ENCODE measurements at places on chromosomes 1 and 21.

GRCh38 chr1:234874291-234875288 is 254.0 kb downstream of the TOMM20 start:
- no peak for DNase-seq

- DNase-seq = no peak
Measured at GRCh38 chr1:213929398-213929797, 58.4 kb upstream of the PROX1 start.

- DNase-seq = no peak
Measured at GRCh38 chr1:104136621-104137020, 386.9 kb downstream of the AMY1C start.

GRCh38 chr1:156845055-156845952 is 13.6 kb downstream of the INSRR start:
- no peak for DNase-seq

DNA sequence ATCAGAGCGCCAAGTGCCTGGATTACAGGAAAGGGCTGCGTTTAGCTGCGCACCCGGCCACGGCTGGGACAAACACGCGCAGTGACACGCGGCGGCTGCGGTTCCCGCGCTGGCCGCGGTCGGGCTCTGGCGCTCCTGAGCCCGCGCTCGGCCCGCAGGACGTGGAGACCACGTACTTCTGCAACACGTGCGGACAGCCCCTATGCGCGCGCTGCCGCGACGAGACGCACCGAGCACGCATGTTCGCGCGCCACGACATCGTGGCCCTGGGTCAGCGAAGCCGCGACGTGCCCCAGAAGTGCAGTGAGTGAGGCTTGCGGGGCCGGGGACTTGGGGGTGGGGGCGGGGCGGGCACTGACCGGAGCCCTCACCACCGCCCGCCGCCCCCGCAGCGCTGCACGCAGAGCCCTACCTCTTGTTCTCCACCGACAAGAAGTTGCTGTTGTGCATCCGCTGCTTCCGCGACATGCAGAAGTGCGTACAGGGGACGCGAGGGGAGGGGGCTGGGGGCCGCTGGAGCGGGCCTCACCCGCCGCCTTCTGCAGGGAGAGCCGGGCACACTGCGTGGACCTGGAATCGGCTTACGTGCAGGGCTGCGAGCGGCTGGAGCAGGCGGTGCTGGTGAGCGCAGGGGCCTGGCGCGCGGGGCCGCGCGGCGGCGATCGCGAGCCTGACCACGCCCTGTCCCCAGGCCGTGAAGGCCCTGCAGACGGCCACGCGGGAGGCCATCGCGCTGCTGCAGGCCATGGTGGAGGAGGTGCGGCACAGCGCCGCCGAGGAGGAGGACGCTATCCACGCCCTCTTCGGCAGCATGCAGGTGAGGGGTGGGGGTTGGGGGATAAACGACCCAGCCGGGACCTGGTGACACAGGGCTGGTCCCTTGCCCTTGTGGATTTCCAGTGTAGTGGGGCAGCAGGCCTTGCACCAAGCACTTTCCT is 3.1 kb downstream of the RNF207 start:
- peak; percentile 72 for DNase-seq

DNA sequence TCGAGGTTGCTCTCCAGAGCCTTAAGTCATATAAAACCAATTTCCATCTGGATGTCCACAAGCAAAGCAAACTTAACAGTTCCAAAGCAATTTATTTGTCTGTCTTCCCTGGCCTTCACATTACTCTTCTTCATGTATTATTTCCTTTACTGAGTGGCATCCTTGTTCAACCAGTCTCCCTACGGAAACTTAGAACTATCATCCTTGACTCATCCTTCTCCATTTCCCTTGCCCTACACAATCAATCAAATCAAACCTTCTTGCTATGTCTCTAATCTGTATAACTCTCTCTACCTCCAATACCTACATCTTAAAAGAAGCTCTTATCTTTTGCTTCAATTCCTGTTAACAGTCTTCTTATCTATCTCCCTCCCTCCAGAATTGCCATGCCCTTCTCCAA is 25.4 kb downstream of the EGLN1 start:
- no peak for DNase-seq

- DNase-seq = no peak
Measured at GRCh38 chr1:153944005-153944826, 2.3 kb downstream of the DENND4B start.

DNA sequence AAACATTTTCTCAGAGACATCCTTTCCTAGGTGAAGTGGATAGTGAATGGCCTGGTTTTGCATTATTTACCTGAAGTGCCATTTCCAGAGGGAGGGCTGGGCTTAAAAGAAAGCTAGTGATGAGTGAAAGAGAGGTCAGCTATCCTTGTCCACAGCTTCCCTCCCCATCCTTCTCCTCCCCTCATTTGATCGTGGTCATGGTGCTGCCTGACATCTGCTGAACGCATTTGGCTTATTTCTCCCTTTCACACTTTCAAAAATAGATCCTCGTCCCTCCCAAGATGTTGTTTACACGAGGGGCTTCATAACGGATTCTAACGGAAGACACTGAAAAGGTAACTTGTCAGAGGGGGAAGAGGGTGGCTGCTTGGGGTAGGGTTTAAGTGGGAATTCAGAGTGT is 66.1 kb downstream of the PRRX1 start:
- no peak for DNase-seq

DNA sequence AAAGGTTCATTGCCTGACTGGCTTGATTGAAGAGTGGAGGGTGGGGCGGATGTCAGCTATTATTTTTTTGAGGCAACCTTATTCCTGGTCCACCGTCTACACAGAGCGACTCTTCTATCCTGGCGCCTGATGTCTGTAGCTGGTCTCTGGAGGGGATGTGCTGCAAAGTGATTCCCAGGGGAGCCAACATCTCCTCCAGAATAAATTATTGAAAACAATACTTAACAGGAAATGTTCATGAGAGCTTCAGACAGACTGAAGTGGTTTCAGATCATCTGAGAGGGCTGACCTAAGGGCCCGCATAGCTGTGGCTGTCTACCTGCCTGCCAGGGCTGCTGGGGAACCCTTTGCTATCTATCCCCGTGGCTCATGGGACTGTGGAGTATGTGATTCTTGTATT is 66.7 kb downstream of the TEX35 start:
- no peak for DNase-seq

GRCh38 chr1:7434566-7434965 is 336.5 kb upstream of the VAMP3 start:
- no peak for DNase-seq

DNA sequence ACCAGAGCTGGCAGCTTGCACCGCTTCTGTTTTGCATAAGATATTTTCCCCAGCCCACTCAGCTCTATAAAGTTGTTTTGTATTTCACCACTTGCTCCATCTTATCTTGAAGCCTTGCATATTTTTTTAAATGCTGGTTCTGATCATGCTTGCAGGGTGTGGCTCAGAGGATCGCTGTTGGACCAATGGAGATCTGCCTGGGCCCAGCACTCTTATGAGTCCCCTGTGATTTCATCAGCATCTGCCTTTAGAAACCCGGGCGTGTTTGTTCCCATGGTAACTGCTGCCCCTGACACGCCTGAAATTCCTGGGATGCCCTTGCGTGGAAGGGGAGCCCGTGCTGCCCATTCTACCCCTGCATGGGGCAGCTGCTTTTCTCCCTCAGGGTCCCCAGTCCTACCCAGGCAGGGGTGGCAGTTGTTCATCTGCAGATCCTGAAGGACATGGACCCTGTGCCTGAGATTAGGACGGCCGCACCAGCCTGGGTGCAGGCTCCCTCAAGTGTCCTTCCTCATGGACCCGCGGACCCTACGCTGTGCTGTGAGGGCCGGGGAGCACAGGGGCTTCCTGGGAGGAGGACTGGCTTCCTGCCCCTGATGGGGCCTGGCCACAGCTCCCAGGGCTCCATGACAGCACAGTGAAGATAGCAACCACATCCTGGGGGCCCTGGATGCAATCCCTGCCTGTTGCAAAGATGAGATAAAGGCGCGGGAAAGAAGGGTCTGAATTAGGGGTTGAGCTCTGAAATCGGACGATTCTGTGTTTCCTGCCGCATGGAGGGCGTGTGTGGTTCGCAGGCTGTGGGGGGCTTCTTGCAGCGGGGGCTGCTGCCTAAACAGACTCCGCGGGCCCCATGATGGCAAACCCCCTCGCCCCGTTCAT is 226.5 kb downstream of the SDCCAG8 start:
- peak; percentile 59 for DNase-seq

GRCh38 chr1:10909697-10910680 is 102.5 kb upstream of the TARDBP start:
- DNase-seq = peak; percentile 78

- DNase-seq = no peak
Measured at GRCh38 chr1:15951341-15952153, 24.4 kb downstream of the ZBTB17 start.

GRCh38 chr1:221239792-221240191 is 360.5 kb downstream of the HLX start:
- DNase-seq = no peak

- DNase-seq = peak; percentile 54
Measured at GRCh38 chr1:193185901-193186731, at the start of gene B3GALT2. B3GALT2 (minus strand) TSS chr1:193186613; CDS start chr1:193181562, 5,051 bp downstream.

DNA sequence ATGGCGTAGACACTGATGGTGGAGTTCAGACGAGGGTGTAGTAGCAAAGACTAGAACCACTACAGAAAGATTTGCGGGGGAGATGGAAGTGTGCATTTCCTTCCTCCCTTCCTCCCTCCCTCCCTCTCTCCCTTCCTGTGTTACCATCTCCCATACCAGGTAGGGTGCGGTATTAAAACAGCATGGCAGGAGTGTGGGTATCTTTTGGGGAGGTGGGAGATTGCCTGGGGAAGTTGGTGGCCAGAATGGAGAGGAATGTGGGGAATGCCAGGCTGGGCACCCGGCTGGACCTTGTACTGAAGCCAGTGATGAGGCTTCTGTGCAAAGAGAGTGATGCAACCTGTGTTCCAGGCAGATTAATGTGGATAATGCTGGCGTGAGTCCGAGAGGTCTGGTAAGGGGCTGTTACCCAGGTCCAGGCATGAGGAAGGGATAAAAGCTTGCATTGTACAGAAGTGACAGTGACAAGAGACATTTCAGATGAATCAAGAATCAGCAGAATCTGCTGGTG is 30.3 kb upstream of the PPP2R5A start:
- DNase-seq = peak; percentile 75

DNA sequence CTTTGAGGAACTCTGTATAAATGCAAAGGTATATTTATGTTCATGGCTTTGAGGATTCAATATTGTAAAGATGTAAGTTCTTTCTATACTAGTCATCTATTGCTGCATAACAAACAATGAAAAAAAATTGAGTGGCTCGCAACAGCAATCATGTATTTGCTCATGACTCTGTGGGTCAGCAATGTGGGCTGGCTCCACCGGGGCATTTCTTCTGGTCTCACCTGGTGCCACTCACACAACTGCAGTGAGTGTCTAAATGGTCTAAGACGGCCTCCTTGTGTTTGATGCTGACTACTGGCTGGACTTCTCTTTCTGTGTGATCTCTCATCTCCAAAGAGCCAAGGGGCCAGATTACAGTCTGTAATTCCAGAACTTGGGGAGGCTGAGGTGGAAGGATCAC is 45.1 kb upstream of the EXO1 start:
- DNase-seq = no peak

DNA sequence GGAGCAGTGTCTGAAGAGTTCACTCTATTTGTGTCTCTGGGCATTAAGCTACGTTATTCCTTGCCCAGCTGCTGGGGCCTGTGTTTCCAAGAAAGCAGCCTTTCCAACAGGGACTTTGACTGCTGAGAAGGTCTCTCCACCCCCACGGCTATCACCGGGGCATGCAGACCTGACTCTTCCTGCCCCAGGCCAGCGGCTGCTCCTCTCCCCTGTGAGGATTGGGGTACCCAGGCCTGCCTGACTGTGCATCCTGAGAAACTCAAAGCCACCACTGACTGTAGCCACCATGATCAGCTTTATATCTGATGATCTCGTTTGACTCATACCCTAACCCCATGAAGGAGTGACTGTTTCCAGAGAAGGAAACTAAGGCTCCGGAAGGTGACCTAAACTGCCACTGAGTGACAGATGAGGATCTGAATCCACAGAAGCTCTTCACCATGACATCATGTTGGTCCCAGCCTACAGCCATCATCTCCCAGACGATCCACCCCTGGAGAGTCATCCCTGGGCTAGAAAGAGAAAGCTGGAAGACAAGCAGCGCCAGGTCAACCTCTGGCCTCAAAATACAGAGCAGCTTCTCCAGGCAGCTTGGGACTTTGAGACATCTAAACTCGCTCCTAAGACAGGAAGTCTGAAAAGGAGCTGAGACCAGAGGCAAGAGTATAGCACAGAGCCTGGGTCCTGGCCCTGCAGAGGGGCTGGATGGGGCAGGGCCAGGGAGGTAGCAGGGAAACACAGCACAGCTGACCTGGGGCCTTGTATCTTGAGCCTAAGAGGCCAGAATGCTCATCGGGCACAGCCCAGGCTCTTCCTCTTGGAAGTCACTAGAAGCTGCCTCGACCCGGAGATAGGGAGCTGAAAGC is 244.0 kb upstream of the VAMP3 start:
- DNase-seq = no peak

- DNase-seq = no peak
Measured at GRCh38 chr1:45929257-45929687, 125.9 kb downstream of the MAST2 start.

- DNase-seq = peak; percentile 19
Measured at GRCh38 chr1:186424539-186424938, 36.4 kb downstream of the PDC start.

DNA sequence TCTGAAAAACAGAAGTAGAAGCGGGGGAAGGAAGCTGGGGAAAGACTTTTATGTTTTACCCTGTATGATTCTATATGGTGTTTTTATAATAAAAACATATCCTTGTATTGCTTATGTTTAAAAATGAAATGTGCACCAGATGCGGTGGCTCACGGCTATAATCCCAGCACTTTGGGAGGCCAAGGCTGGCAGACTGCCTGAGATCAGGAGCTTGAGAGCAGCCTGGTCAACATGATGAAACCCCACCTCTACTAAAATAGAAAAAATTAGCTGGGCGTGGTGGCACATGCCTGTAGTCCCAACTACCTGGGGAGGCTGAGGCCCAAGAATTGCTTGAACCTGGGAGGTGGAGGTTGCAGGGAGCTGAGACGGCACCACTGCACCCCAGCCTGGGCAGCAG is 155.4 kb downstream of the SMYD3 start:
- DNase-seq = no peak

GRCh38 chr1:110874324-110875215 is 1.6 kb downstream of the CD53 start:
- no peak for DNase-seq

DNA sequence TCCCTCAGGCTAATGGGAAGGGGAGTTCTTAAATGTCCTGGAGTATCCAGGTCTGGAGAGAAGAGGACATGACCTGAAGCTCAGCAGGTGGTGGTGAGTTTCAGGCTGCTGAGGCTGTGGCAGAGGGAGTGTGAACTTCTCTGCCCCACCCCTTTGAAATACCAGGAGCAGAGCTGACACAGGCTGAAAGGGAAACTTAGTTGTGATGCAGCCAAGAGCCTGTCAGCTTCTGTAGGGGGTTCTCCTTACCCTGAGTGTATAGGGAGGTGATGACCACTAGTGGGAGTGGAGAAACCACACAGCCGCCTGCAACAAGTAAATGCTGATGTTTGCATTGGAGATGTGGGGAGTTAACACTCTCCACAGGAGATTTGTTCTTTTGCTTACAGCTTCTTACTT is 152.3 kb downstream of the FCRL5 start:
- DNase-seq = no peak

- DNase-seq = no peak
Measured at GRCh38 chr1:192604979-192605620, 29.5 kb downstream of the RGS1 start.

GRCh38 chr1:169610108-169610507 is 19.8 kb downstream of the SELP start:
- DNase-seq = no peak

- DNase-seq = no peak
Measured at GRCh38 chr1:173996995-173997394, 25.2 kb downstream of the RC3H1 start.
